ENCODE measurements at places on chromosomes 11 and 22.

DNA sequence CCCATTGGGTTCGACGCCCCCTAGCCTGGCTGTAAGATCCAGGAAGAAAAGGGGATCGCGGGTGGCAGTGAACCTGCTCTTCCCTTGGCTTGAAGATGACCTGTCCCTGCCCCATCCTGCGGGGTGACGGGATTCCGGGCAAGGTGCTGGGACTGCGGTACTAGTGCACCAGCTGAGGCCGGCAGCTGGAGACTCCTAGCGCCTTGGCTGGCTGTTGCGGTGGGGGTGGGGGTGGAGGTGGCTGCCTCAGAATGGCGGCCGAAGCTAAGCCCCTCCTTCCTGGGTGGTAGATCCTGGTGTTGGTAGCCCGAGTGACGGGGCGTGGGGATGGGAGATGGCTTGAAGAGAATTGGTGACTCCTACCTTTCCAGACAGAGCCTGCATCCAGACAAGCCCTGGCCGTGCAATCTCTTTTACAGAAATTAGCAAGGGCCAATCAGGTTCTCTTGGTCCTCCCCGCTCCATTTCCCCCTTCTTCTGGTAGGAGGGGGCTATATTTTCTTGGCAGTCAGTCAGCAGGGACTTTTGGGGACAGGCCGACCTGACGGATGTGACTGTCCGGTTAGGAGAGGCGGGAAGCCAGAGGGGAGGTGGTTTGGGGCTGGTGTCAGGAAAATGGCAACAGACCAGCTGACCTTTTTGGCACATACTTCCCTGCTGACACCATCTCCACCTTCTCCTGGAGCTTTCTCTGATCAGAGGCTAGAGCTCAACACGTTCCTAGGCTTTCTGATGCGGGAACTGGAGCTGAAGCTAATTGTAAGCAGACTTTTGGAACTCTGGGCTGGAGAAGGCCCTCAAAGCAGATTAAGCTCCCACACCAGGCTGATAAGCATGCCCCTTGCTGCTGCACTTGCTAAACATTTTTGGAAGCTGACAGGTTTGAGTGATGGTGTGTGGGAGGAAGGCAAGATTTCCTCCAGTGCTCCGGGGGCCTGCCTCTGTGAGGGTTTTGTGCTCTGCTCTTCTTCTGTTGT, 2.0 kb downstream of the NAV2 start:
- no peak for DNase-seq

- no peak for DNase-seq
Measured at GRCh38 chr11:84212468-84213390, 926.6 kb upstream of the CCDC90B start.

GRCh38 chr11:112977755-112978154, 16.5 kb downstream of the NCAM1 start:
- peak; percentile 30 for DNase-seq

DNA sequence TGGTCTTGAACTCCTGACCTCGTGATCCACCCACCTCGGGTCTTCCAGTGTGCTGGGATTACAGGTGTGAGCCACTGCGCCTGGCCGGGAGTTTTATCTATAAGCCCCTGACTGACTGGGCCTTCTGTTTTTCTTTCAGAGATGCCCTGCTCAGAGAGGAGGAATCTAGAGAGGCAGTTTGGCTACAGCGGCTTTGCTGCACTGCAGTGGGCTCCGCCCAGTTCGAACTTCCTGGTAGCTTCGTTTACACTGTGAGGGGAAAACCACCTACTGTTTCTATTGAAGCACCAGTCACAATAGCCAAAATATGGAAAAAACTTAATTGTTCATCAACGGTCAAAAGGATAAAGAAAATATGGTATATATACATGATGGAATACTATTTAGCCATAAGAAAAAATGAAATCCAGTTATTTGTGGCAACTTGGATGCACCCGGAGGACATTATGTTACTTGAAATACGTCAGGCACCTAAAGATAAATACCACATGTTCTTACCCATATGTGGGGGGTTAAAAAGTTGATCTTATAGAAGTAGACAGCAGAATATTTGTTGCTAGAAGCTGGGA, 31.9 kb upstream of the FAM181B start:
- no peak for DNase-seq

DNA sequence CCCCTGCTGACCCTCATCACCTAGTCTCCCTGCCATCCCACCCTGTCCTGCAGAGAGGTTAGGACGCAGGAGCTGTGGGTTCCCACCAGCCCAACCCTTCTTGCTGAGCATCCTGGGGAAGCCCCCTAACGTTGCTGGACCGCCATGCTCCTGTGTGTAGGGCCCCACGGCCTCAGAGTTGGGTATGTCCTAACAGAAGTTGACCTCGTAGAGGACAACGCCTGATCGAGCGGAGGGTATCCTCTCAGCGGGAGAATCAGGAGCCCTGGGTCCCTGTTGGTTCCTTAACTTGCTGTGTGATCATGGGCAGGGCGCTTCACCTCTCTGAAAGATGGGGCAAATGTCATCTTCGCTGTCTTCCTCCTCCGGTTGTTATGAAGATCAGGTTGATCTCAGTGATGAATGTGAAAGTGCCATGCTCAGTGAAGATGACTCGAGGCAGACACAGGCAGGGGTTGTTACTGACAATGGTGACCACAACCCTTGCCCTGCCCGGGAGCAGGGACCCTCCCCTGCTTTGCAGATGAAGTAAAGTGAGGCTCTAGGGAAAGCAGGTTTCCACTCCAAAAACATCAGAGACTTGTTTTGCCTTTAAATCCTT, 19.3 kb upstream of the CD5 start:
- no peak for DNase-seq

- no peak for DNase-seq
Measured at GRCh38 chr11:116099541-116099940, 595.3 kb upstream of the CADM1 start.

- no peak for DNase-seq
Measured at GRCh38 chr22:48921411-48921903, 906.2 kb downstream of the BRD1 start.

DNA sequence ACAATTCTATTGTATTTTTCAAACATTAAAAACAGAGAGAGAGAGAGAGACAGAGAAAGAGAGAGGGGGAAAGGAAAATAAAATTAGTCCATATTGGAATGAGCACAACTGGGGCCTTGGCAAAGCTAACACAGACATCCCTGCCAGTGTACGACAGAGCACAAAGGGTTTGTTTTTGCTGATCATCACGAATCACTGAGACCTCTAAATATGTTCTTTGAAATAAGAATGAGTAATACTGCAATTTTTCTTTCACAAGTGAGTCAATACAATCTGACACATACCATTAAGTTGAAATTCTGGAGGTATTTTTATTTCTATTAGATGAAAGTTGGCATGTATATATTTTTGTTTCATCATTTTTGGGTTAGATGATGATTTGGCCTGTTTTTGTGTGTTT, 27.0 kb upstream of the LRRC4C start:
- no peak for DNase-seq

DNA sequence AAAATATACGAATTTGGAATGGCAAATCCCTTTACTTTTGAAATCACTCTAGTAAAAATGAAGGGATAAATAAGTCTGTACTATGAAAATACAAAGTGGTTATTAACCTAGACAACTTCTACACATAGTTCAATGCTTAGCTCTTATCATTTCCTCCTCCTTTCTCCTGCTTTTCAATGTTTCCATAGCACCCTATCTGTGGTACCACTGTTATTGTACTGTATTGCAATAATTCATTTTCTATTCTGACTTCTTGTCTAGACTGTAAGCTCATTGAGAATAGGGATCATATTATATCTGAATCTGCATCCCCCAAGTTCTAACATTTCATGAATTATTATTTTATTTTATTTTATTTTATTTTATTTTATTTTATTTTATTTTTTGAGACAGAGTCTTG, 251.4 kb downstream of the TTC28 start:
- no peak for DNase-seq
